ENCODE measurements at places on chromosomes 5 and 9.
A peak's percentile ranks its signal among the peaks of the same experiment; 100 is the strongest.

GRCh38 chr9:83362341-83362995, 175.7 kb downstream of the FRMD3 start:
- no peak for DNase-seq

GRCh38 chr9:82299870-82300269, 311.3 kb downstream of the SPATA31D1 start:
- DNase-seq = no peak

GRCh38 chr9:90894986-90895687, 93.5 kb downstream of the SYK start:
- peak; percentile 10 for DNase-seq

DNA sequence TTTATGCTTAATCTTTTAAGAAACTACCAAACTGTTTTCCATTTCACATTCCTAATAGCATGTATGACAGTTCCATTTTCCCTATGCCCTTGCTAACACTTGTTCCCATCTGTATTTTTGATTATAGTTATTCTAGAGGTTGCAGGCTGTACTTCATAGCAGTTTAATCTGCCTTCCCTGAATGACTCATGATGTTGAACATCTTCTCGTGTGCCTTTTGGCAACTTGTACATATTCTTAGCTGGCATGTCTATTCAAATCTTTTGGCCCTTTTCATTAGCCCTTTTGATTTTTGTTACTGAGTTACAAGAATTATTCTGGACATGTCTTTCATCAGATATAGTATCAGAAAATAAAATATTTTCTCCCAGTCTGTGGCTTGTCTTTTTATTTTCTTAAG, 320.3 kb downstream of the DIRAS2 start:
- DNase-seq = no peak

GRCh38 chr5:120096413-120096812, 367.7 kb upstream of the PRR16 start:
- DNase-seq = no peak

DNA sequence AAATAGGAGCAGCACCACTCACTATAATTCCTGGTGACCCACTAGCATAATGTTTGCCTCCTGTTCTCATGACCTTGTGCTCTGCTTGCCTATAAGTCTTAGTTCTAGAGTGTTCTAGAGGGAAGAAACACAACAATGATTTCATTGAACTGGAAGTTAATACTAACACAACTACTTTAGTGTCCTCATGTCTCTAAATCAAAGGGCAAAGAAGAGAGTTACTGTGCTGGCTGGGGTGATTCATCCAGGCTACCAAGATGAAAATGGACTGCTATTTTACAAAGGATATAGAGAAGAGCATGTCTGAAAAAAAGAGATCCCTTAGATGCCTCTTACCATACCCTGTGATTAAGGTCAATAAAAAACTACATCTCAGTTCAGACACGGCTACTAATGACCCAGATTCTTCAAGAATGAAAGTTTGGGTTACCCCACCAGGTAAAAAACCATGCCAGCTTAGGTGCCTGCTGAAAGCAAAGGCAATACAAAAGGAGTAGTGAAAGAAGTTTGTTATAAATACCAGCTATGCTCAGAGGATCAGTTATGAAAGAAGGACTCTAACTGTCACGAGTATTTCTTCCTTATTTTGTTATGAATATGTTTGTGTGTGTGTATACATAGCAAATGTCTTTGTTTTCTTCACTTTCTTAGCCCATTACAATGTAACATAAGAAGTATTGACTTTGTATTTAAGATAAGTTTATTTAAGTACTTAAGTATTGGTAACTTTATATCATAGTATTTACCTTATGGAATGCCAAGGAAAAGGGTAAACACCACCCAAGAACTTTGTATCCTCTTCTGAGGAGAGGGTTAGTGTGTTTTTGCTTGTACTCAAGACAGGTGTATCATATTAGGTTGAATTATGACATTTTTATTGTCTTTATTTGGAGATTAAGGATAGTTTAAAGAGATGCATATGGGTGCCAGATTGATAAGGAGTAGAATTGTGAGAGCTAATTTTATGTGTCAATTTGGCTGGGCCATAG, 314.1 kb upstream of the PTGER4 start:
- no peak for DNase-seq

DNA sequence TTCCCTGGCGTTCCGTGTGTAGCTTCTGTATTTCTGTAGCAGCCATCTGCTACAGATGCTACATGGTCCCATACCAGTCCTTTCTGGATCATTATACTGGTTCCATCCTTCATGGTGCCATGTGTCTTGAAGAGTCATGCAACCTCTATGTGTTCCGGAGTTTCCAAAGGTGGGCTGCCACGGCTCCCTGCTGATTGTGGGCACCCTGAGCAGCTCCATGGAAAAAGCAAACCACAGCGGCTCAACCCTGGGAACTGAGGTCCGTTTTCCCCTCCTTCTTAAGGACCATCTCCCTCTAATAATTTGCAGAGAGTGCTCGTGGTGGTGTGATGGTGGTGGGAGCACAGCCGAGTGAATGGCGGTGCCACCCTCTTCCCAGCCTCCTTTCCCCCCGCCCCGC, 600.4 kb downstream of the CCDC171 start:
- no peak for DNase-seq

GRCh38 chr9:114805670-114806525, at the start of gene TNFSF15:
TNFSF15 (minus strand) TSS chr9:114806039; CDS start chr9:114806012, 27 bp downstream.
- DNase-seq = peak; percentile 72

DNA sequence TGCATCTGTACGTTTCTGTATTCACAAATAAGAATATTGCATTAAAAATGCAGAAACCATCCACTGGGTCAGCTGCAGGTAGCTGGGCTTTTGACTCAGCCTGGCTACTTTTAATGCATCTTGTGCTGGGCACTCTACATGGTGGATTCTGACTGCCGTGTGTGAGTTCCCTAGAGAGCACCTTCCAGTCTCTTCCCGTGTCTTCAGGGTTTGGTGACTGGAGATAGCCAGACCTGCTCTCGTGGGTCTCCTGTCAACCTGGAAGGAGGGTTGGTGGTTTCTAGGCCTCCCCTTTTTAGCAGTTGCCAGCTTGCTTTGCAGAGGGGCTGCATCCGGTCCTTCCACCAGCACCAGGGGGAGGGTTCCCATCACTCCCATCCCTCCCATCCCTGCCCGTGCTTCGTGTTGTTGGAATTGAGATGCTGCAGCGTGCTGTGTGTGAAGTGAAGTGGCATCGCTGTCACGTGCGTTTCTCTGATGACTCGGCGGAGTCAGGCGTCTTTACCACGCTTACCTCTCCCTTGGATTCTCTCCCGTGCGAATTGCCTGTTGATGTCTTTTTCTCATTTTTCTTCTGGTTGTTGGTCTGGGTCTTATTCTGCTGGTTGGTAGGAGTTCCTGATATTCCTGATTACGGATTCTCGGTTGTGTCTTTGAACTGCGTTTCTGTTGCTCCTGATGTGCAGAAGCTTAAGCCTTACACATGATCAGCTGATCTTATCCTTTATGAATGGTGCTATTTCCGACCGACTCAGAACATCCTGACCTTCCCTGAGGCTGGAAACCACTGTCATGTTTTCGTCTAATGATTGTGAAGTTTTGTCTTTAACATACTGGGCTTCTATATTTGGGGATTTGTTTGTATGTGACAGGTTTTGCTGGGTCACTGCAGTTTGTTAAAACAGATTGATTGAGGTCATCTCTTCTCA, 16.9 kb downstream of the FBXW5 start:
- DNase-seq = no peak

GRCh38 chr5:126917918-126918614, 112.3 kb downstream of the MARCHF3 start:
- no peak for DNase-seq

- DNase-seq = no peak
These were observed 41.1 kb downstream of the FAM174A start for GRCh38 chr5:100576217-100576751.

- no peak for DNase-seq
These were observed 894 bp downstream of the FST start for GRCh38 chr5:53481159-53481886.

DNA sequence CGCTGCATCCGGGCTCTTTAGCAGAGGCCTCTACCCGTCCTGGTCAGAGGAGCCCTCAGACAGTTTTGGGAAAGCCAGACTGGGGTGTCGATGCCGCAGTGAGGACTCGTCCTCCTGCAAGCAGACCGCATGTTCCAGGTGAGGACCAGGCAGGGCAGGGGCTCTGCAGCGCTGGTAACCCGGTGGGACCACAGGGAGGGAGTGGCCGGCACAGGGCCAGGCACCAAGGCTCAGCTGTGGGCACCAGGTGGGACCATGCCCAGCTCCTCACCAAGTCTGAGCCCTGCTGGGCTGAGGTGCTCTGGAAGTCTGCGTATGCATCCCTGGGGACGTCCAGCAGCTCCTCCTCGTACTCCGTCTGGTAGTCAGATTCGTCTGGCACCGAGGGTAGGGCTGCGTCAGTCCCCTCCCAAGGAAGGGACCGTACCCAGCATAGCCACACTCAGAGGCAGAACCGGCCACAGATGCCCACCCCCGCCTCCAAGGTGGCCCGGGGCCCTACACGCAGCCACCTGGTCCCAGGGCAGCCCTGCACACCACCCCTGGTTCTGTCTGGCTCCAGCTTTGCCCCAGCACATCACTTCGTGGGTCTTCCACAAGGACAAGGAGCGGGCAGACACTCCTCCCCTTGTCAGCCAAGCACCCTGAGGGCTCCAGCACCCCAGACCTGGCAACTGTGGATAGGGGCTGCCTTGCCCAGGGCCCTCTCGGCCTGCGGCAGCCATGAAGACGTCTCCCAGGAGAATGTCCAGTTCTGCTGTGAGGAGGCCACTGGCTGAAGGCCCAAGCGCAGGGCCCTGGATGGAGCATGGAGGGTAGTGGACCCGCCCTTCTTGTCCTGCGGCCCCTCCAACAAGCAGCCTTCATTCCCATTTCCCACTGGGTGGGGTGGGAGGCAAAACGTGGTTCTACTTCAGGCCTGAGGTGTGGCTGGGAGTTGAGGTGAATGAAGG, 1.5 kb upstream of the NSMF start:
- DNase-seq = no peak

- DNase-seq = no peak
These were observed 466.4 kb upstream of the SMC2 start for GRCh38 chr9:103627731-103628130.

DNA sequence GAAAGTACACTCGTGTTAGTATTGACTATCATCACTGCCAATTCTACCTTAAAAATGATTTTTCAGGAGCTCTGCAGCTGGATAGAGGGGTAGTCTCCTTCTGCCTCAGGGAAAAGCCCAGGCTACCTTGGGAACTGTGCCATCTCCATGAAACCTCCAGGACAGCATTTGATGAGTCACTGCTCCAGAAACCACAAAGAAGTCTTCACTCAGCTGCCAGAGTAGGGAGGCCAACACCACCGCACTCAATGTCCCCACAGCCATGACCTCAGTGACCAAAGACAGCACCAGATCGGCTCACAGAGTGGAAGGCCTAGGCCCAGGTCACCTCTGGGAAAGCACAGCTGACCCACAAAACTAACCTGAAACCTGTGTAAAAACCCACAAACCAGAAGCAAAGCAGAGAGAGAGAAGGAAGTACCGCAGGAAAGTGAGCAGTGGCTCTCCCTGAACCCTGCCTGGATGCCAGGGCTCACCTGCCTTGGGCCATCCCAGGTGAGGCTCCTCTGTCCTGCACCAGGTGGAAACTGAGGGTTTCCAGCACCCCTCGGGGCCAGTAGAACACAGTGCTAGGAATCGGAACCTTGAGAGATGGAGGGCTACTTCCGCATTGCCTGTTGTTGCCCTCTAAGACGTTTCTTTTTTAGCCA, 30.0 kb downstream of the S1PR3 start:
- no peak for DNase-seq

- no peak for DNase-seq
These were observed 384.2 kb upstream of the CDH10 start for GRCh38 chr5:25029004-25029403.

GRCh38 chr5:38595132-38595745, 38.8 kb upstream of the LIFR start:
- no peak for DNase-seq

GRCh38 chr5:33888587-33888986, 3.2 kb downstream of the ADAMTS12 start:
- no peak for DNase-seq

GRCh38 chr9:123543492-123543891, 187.5 kb downstream of the CRB2 start:
- no peak for DNase-seq

DNA sequence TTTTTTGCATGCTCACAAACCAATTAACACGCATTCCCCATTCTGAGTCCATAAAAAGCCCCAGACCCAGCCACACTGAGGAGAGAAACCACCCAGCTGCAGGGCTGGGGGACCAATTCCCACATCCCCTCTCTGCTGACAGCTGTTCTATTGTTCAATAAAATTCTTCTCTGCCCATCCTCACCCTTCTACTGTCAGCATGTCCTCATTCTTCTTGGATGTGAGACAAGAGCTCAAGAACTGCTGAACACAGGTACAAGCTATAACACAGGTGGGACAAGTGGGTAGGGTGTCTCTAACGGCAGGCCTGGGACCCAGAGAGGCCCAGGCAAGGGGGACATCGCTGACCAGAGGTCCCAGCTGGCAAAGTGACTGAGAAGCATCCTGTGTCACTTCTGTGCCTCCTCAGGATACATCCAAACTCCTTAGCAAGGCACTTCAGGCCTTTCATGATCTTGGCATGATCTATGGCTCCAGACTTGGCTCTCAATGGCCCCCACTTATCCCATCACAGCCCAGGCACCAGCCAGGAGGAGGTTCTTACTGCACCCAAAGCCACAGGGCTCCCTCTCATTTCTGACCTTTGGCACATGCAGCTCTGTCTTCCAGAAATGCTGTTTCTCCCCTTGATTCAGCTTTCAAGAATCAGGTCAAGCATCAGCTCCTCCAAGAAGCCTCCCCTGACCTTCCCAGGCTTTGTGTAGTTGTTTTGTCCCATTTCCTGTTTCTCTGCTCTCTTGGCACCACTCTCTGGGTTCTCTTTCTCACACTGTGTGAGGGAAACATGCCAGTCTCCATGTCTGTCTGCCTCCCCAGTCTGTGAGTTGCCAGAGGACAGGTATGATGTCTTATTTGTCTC, 7.3 kb upstream of the ALDH1B1 start:
- DNase-seq = no peak

DNA sequence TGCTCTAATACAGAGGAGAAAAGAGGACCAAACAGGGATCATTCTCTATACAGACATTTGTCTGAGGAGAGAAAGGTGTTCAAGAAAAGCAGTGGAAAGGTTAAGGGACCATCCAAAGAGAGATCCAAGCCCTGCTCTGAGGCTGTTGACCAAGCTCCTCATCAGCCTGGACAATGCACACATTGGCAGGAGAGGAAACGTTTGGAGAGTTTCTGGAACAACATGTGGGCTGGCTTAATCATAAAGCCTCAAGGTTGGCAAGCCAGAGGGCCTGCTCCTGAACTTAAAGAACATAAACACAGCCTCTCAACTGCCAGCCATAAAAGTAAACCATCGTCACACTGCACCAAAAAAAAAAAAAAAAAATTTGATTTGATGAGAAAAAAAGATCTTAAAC, 184.4 kb upstream of the SLC12A2 start:
- DNase-seq = no peak

DNA sequence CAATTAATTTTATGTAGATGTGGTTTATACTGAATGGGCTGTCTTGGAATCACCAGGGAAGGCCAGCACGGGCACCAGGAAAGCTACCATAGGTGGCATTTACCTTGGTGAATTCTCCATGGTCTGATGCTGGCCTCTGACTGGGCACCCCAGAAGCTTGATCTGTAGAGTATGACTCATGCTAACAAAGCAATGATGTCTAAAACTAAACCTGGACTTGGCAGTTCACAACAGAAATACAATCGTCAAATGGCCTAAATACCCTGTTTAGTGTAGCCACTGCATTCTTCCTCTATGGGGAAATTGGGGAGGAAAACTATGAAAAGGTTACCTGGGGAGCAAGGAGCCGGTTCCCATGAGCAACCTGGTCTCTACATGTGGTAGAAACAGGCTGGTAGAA, 98.0 kb downstream of the ATPSCKMT start:
- DNase-seq = no peak

Data from activated CD4-positive, alpha-beta T cell treated with anti-CD3 and anti-CD28 coated beads, Interleukin-2, Interleukin-6, amounts not matched to agents 100 ng/mL and 50 ng/mL, durations not matched to agents 16 hours and 8 hours (primary cell).